ENCODE measurements at places on chromosomes 3 and 15.

DNA sequence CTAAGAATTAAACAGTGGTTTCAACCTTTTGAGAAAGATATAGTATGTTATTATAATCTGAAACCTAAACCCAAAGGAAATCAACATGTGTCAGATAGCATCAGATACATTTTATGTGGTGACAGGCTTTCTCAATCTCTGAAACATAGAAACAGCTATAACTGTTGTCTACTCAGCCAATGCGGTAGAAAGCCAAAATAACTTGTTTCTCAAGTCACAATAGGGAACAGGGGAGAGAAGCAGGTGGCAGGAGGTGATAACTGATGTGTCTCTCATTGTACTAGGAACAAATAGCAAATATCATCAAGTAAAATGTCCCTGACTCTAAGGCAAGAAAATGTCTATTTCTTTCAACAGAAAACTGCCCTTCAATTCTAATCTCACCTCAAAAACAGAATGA is 38.6 kb downstream of the DENND6A start:
- no peak for DNase-seq
- H3K4me1 ChIP-seq: no peaks in the 10 kb centered on the region
- H3K27ac ChIP-seq: no peak overlapping the region
- H3K27me3 ChIP-seq: no peaks in the 10 kb centered on the region

- peak; percentile 14 for DNase-seq
- H3K4me1 ChIP-seq: no peaks in the 10 kb centered on the region
- H3K4me3 ChIP-seq: no peak overlapping the region
- H3K27me3 ChIP-seq: no peaks in the 10 kb centered on the region
- H3K36me3 ChIP-seq: no peaks in the 10 kb centered on the region
- H3K27ac ChIP-seq: no peak overlapping the region
These were observed 66.1 kb downstream of the TPRA1 start for GRCh38 chr3:127524296-127524896.

- no peak for DNase-seq
- H3K27me3 ChIP-seq: no peaks in the 10 kb centered on the region
- no peaks in the 10 kb centered on the region for H3K4me1 ChIP-seq
- no peaks in the 10 kb centered on the region for H3K36me3 ChIP-seq
- H3K27ac ChIP-seq: no peak overlapping the region
These were observed 75.9 kb downstream of the BOC start for GRCh38 chr3:113287111-113287802.

GRCh38 chr3:131620977-131621376 is 118.2 kb upstream of the MRPL3 start:
- DNase-seq: no peak
- H3K36me3 ChIP-seq: no peaks in the 10 kb centered on the region
- H3K4me1 ChIP-seq: no peaks in the 10 kb centered on the region

GRCh38 chr3:13013994-13014754 is 59.1 kb downstream of the IQSEC1 start:
- H3K4me3 ChIP-seq: no peak overlapping the region
- H3K27me3 ChIP-seq: no peaks in the 10 kb centered on the region
- DNase-seq: no peak
- H3K27ac ChIP-seq: no peak overlapping the region
- H3K4me1 ChIP-seq: peaks cover 8% of the 10 kb centered on the region

DNA sequence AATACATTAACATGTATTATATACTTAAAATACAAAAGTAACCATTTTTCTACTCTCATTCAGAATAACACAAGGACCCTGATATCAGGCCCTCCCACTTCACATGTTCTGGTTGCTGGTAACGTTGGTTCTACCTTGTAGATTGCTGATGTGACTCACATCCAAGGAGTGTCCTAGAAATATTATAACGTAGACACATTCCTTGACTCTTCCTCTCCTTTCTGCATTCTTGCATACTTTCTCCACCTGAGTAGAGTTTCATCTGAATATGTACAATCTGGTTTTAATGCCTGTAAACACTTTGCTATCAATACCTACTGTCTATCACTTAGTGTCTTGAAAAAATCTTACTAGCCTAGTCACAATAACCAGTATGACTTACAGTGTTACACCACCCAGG is 35.0 kb upstream of the NEDD4 start:
- DNase-seq: no peak
- H3K4me1 ChIP-seq: no peaks in the 10 kb centered on the region
- no peak overlapping the region for H3K27ac ChIP-seq
- H3K27me3 ChIP-seq: no peaks in the 10 kb centered on the region
- H3K4me3 ChIP-seq: no peak overlapping the region

- H3K27me3 ChIP-seq: no peaks in the 10 kb centered on the region
- no peak for DNase-seq
- H3K36me3 ChIP-seq: no peaks in the 10 kb centered on the region
- no peak overlapping the region for H3K27ac ChIP-seq
These were observed 10.8 kb downstream of the IP6K1 start for GRCh38 chr3:49775538-49775937.

DNA sequence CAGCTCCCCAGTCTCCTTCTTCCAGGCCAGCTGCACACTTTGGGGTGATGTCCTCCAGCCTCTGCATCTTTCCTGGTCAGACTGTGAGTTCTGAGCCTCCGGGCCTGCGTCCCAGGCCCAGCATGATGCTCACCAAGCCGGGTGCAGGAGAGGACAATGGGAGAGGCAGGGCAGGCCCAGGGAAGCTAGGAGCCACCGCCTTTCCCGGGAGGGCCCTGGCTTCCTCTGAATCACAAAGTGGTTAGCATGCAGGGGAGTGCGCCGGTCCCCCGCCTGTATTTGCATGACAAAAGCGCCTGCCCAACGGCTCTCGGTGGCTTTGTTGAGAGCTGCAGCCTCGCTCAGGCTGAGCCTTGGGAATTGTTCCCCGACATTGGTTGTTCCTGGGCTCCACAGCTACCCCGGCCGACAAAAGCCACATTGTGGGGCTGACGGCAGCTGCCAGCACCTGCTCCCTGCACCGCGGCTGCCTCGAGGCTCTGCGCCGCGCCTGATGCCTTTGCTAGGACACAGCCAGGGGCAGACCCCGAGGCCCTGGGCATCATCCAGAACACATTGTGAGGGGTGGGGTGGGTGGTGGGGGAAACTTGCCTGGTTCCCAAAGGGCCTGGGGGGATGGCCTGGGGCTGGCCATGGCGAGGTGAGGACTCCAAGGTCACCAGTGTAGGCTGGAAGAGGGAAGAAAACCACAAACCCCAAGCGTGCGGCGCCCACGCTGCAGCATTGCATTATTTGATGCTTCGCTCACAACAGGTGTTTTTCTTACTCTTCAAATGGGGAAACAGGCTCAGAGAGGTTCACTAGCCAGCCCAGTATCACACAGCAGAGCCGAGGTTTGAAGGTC is 20.0 kb upstream of the KLF13 start:
- DNase-seq: peak; percentile 85
- peaks cover 9% of the 10 kb centered on the region for H3K4me1 ChIP-seq
- H3K27me3 ChIP-seq: no peaks in the 10 kb centered on the region
- no peaks in the 10 kb centered on the region for H3K36me3 ChIP-seq
- H3K4me3 ChIP-seq: no peak overlapping the region
- no peak overlapping the region for H3K27ac ChIP-seq

GRCh38 chr3:122640437-122640999 is 40.1 kb upstream of the PARP14 start:
- no peak for DNase-seq
- H3K36me3 ChIP-seq: no peaks in the 10 kb centered on the region
- H3K27ac ChIP-seq: no peak overlapping the region
- no peak overlapping the region for H3K4me3 ChIP-seq
- no peaks in the 10 kb centered on the region for H3K4me1 ChIP-seq

DNA sequence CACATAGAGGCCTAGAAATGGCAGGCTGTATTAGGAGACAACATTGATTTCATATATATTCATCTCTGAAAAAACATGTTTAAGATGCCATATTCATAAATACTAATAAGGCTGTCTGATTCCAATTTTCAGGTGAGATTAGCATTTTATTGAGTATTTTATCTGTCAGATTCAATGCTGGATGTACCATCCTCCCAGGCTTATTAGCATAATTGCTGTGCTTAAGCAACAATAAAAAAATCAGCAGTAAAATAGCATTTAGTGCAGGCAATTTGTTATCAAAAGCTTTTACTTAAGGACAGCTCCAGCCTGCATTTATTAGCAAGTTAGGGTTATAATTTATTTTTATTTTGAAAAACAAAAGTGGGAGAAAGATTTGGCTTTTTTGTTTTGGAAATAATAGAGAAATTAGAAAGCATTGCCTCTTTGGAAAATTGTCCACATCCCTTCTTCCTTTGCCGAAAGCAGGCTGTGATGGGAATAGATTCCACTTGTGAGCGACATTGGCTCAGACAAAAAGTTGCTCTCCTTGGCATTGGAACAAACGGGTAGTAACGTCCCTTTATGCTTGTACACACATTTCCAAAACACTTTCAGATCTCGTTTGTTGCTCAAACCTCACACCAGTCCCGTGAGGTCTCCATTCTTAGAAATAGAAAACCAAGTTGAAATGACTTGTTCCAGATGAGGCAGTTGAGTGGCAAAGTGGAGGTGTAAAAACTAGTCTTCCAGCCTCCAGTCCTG is 134.0 kb downstream of the LPP start:
- H3K36me3 ChIP-seq: no peaks in the 10 kb centered on the region
- no peaks in the 10 kb centered on the region for H3K27me3 ChIP-seq
- H3K4me1 ChIP-seq: peaks cover 1% of the 10 kb centered on the region
- DNase-seq: no peak

GRCh38 chr3:123610331-123610730 is 25.5 kb upstream of the HACD2 start:
- no peak overlapping the region for H3K27ac ChIP-seq
- no peaks in the 10 kb centered on the region for H3K36me3 ChIP-seq
- no peaks in the 10 kb centered on the region for H3K4me1 ChIP-seq
- H3K27me3 ChIP-seq: no peaks in the 10 kb centered on the region

DNA sequence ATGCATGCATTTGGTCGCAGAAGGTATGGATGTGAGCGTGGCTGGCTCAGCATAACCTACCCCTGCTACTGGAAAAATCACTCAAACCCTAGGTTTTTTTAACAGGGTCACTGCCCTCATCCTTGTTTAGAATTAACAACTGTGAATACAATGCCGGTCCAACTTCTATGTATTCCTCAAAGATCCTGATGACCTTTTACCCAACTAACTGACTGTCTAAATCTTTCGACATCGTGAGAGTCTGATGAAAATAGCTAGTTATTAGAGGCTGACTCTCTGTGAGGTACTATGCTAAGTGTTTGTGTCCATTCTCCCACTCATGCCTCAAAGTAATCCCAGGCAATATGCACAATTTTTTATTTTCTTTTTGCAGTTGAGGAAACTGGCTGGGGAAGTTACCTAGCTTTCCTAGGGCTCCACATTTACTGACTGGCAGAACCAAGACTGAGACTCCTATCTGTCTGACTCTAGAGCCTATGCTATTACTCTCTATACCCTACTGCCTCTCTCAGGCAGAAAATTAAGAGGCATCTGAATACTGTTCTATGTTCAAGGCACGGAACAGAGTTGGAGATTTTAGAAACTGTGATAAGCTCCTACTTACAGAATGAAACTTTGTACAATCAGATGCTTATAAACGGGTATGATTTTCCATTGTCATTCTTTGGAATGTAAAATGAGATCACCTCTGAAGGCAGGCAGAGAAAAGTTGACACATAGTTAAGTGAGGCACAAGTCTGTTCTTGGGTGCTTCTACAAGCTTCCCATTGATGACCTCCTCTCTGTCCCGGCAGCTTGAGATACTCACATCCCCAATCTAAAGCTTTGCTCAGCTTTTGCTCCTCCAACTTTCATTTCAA is 56.4 kb downstream of the FILIP1L start:
- H3K36me3 ChIP-seq: no peaks in the 10 kb centered on the region
- no peaks in the 10 kb centered on the region for H3K4me1 ChIP-seq
- no peak for DNase-seq
- H3K27me3 ChIP-seq: no peaks in the 10 kb centered on the region
- no peak overlapping the region for H3K4me3 ChIP-seq

- no peak overlapping the region for H3K4me3 ChIP-seq
- no peaks in the 10 kb centered on the region for H3K36me3 ChIP-seq
- DNase-seq: no peak
These were observed 417.4 kb downstream of the MECOM start for GRCh38 chr3:169246158-169246557.

DNA sequence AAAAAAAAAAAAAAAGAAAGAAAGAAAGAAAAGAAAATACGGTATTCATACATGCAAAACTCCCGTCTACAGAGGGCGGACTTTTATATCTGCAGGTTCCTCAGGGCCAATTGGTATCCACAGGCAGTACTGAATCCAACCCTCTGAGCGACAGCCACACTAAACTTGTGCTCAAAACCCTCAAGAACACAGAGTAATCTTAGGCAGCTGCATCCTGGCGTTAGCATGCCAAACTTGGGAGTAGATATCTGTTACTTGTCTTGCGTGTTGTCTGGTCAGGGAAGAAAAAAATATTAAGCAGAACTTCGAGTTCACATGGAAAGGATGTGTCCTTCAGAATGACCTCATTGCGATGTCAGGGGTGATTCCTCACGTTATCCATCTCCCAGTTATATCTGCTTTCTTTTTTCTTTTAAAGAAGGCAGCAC is 12.8 kb downstream of the SNAP23 start:
- H3K4me3 ChIP-seq: no peak overlapping the region
- H3K36me3 ChIP-seq: no peaks in the 10 kb centered on the region
- H3K27me3 ChIP-seq: no peaks in the 10 kb centered on the region
- H3K27ac ChIP-seq: no peak overlapping the region
- no peak for DNase-seq

Data from mesendoderm (in vitro differentiated cells).